PC-9 (cell line): ENCODE measurements at places on chromosomes 4 and X. TPM values are rescaled to one million over a fixed set of nuclear protein-coding genes. Genes with fewer than 3 reads are reported as not detected.

Gene PLAC8
- 39.0 and 52.7 TPM in 2 replicates for total RNA-seq

Gene SORCS2
- 20.7 and 25.8 TPM in 2 replicates for total RNA-seq

DNA sequence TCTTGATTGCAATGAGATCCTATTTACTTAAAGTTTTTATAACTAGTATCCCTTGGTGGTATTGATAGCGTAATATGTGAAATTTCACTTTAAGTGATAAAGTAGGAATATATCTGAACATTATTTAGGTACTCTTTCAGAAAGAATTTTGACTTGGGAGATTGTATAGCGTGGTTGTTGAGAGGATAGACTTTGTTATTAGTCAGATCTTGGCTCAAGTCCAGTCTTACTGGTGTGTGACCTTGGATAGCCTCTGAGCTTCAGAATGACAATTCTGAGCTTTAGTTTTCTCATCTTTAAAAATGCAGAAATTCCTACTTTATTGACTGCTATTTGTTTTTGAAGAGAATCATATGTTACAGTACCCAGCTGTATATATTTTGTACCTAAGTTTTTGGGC is 32.6 kb downstream of the DCK start:
- no peak for DNase-seq

Gene FGF5
- total RNA-seq = not detected in 2 replicates

DNA sequence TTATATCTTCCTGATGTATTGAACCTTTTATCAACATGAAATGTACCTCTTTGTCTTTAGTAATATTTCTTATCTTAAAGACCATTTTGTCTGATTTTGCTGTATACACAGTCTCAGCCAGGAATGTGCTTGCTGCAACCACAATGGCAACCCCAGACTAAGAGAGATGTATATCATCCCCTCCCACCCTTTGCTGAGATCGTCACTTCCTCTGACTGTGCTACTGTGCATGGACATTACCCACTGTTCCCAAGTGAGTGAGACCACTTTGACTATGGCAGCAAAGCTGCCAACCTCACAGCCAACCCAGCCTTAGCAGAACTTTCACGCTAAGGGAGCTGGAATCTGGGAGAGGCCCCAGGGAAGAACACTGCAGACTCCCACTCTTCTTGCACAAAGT is 46.0 kb downstream of the EIF2S3 start:
- DNase-seq = no peak

DNA sequence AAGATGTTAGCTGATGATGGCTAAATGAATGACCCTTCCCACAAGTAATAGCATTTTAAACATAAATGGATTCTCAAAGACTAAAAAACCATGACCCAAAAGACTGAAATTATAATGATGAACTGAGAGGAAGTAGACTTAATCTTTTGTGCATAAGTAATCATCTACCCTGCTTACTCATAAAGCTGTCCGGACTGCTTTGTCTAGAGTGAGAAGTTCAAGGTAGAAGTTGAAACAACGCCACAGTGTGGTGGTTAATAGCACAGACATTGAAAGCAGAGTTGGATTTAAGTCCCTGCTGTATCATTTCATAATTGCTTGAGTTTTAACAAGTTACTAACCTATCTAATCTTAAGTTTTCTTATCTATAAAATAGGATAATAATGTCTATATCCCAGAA is 346.6 kb downstream of the CENPC start:
- no peak for DNase-seq

DNA sequence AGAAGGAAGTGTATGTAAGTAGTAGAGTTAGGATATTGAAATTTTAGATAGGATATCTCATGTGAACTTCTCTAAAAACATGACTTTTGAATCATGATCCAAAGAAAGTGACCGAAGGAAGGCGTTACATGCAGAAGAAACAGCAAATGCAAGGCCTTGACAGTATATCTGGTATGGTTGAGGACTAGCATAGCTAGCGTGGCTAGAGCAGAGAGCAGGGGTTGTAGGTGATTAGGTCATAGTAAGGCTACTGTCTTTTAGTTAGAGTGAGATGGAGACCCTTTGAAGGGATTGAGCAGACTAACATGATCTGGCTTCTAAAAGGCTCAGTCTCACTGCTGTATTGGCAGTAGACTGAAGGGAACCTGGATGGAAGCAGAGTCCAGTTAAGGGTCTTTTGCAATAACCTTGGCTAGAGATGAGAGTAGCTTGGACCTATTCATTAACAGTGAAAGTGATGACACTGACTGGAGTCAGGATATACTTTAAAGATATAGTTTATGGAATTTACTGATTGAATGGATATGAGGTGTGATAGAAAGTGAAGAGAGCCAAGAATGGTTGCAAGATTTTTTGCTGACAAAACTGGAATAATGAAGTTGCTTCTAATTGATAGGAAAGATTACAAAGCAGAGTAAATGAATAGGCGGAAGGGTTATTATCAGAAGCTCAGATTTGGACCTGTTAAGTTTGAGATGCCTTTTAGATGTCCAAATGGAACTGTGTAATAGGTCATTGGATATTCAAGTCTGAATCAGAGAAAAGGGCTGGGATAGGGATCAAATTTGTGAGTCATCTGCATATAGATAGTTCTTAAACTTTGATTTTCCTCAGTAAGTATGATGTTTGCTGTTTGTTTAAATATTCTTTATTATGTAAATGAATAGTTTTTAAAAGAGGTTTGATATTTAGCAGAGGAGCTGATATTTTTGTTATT is 59.8 kb downstream of the MRPL1 start:
- DNase-seq = no peak

GRCh38 chr4:37590016-37590415 is 96.2 kb downstream of the RELL1 start:
- no peak for DNase-seq

- peak; percentile 80 for DNase-seq
Measured at GRCh38 chr4:38275331-38276100, 315.3 kb downstream of the PTTG2 start.

GRCh38 chr4:110865611-110866259 is 242.9 kb upstream of the PITX2 start:
- no peak for DNase-seq

Gene HERC3
- total RNA-seq = 14.7 and 16.9 TPM in 2 replicates

GRCh38 chr4:20251031-20251795 is 492 bp upstream of the SLIT2 start:
- no peak for DNase-seq

Gene NMU
- 22.6 and 31.3 TPM in 2 replicates for total RNA-seq

Gene ALG13
- 39.6 and 50.2 TPM in 2 replicates for total RNA-seq

DNA sequence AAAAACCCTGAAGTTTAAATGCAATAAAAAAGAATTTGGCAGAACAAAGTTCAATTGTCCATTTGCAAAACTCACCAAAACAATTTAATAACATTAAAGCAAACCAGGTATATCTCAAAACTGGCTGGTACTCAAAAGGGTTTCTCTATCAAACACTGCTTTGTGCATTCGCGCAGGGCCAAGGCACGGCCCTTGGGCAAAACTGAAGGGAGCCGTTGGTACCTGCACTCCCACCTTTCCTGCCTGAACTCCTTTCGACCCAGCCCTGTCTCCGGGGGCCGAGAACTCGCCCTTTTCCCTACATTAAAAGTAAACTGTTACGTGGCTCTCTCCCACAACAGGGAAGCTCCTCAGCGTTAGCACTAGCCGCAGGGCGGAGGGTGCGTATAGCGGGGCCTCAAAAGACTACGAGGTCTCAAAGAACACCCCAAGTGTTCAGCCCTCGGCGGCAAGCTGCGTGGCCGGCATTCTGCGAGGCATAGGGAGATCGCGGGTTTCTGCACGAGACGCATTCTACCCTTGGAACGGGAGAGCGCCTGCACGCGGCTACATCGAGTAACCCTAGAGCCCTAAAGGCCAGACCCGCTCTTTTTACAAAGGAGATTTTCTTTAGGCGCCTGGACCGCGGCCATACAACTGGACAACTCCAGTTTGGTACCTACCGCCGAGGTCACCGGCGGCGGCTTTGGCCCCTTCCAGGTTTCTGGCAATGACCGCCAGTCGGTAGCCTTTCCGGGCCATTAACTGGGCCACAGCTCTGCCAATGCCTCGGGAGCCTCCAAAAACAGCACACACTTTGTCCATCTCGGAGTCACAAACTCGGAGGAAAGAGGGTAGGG is 550 bp downstream of the CBR4 start:
- peak; percentile 44 for DNase-seq

- no peak for DNase-seq
Measured at GRCh38 chr4:176187624-176188023, 7.8 kb downstream of the SPATA4 start.

Gene SPACA5B
- total RNA-seq = not detected in 2 replicates

DNA sequence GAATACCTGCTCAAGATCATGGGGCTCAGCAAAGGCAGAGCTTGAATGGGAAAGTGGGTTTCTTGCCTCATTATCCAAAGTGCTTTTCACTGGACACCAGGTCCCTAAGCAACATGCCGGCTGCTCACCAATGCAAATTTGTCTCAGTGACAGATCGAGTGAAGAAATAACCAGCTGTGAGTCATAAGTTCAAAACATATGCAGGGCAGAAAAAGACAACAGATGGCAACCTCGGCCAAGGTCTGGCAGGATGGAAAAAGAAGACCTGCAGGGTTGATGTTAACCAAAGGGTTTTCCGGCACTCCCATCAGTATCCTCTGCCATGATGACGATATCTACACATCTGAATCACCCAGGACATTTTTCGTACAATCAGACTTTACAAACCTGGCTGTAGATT is 124.1 kb downstream of the AFAP1 start:
- no peak for DNase-seq

DNA sequence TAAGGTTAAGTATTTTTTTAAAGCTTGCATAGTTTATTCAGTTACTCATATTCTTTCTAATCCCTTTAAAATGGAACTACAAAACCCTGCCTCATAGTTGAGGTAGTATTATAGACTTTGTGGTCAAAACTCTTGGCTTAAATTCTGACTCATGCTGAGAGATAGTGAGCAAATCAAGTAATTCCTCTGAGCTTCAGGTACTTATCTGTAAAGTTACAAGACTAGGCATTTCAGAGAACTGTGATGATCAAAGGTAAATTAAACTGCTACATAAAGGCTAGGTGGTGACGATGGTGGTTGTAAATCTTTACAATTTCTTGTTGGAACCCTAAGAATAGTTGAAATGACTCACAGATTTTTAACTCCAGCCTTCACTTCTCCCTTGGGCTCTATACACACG is 3.2 kb upstream of the CLOCK start:
- no peak for DNase-seq

GRCh38 chrX:39310891-39311290 is 509.6 kb downstream of the MID1IP1 start:
- DNase-seq = no peak

GRCh38 chrX:9644335-9644734 is 121.3 kb downstream of the GPR143 start:
- DNase-seq = no peak

GRCh38 chr4:40357738-40358137 is 22.6 kb downstream of the CHRNA9 start:
- DNase-seq = no peak

DNA sequence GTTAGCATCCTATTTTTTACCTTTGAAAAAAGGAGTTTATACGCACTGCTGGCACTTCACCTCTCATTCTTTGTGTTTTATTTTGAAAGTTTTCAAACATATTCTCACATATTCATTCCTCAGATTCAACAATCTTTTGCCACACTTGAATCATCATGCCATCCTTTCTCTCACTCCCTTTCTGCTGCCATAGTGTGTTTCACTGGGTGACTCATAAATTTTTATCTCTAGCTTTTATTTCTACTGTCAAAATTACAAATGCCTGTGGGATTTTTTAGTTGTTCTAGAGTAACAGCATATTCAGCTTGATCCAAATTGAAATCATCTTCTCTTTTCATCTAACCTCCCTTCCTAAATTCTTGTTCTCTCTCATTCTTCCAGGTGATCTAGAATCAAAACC is 28.0 kb downstream of the MFSD8 start:
- no peak for DNase-seq

- peak; percentile 49 for DNase-seq
Measured at GRCh38 chrX:103214870-103215424, at the start of gene BEX4. BEX4 (plus strand) TSS chrX:103215108; CDS start chrX:103216154, 1,046 bp downstream.

GRCh38 chrX:153953342-153953830 is 8.9 kb upstream of the RENBP start:
- DNase-seq = no peak

Gene ARL13A
- not detected in 2 replicates for total RNA-seq

DNA sequence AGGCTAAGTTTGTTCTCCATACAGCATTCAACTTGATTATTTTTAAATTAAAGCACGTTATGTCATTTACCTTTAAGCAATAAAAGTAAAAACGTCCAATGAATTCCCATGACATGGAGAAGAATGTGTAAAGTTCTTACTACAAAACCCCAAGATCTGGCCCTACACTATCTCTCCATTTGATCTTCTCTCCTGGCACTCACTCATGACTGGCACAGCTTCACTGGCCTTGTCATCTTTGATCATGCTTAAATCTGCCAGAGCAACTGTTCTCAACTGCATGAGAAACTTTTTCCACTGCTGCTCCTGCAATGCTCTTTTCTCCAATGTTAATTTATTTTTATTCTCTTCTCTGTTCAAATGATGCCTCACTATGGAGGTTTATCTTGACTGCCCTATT is 1109.0 kb upstream of the IGFBP7 start:
- no peak for DNase-seq

DNA sequence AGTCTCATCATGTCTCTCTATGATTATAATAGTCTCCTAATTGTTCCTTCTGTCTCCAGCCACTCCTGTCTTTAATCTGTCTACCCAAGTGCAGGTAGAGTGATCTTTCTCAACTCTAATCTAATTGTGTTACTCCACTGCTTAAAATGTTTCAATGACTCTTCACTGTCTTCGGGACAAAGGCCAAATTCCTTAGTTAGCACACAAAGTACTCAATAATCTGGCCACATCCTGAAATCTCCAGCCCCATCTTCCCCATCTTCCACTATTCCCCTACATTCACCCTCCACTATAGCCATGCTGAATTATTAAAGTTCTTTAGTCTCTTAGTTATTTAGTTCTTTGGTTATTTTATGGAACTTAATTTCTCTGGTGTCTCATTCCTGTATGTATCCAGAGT is 353.3 kb downstream of the OPHN1 start:
- no peak for DNase-seq

Gene HSPA4L
- 4.6 and 5.1 TPM in 2 replicates for total RNA-seq

Gene FABP2
- total RNA-seq = not detected in 2 replicates

Gene CEP135
- total RNA-seq = 7.3 and 8.8 TPM in 2 replicates

- no peak for DNase-seq
Measured at GRCh38 chr4:71201057-71201456, 137.8 kb upstream of the SLC4A4 start.

GRCh38 chrX:30957753-30958152 is 68.7 kb upstream of the TAB3 start:
- DNase-seq = peak; percentile 89

GRCh38 chr4:76058302-76058701 is 16.2 kb upstream of the ART3 start:
- DNase-seq = no peak

DNA sequence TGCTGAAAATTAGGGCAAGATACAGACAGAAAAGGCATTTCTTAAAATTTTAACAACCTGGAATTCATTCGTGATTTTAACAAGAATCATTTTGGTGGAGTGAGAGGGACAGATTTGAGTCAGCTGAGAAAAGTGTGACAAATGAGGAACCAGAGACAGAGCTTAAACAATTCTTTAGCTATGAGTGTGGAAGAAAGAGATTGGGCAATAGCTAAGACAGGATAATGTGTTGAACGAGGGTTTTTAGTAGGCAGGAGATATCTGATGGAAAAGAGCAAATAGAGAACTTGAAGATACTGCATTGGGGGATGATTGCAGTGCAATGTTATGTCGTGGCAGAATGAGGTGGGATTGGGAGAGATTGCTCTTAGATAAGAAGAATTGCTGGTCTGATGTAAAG is 164.2 kb upstream of the SPRY1 start:
- DNase-seq = peak; percentile 24

- DNase-seq = no peak
Measured at GRCh38 chr4:106601519-106601918, 232.9 kb upstream of the GIMD1 start.
